ENCODE measurements at places on chromosomes 3 and 15.

- no peak for DNase-seq
Observed at GRCh38 chr15:62465173-62465572, 300.1 kb upstream of the C2CD4B start.

GRCh38 chr3:143820466-143821221, 27.6 kb downstream of the SLC9A9 start:
- DNase-seq: no peak

DNA sequence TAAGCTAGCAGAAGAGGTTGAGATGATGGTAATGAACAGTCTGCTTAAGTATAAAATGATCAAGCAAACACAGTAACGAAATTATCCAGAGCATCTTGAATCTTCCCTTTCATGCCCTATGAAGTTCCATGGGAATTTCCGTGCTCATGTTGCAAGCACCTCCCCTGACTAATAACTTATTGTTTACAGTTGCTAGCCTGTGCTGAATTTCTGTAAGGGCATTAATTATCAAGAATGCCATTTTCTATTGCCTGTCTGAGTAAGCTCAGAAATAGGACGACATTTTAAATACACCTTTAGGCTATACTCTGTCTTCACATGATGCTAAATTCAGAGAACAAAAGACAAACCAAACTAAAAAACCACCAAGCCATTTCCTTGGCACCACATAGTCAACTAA, 257.5 kb upstream of the LRTM1 start:
- no peak for DNase-seq

DNA sequence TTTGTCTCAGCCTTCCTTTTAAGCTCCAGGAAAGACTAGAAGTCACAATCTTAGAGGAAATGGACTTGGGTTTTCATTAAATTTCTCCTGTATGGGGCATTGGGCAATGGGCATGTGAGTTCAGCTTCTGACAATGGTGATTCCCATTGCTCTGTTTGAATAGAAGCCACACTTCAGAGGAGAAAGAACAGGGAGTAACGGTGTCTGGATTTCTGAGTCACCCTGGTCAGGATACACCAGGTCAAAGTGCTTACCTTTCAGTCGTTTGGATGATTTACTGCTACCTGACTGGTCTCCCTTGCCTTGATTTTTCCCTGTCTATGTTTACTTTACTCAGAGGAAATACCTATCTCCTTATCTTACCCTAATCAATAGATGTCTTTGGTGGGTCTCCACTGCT, 111.7 kb upstream of the VEPH1 start:
- no peak for DNase-seq

DNA sequence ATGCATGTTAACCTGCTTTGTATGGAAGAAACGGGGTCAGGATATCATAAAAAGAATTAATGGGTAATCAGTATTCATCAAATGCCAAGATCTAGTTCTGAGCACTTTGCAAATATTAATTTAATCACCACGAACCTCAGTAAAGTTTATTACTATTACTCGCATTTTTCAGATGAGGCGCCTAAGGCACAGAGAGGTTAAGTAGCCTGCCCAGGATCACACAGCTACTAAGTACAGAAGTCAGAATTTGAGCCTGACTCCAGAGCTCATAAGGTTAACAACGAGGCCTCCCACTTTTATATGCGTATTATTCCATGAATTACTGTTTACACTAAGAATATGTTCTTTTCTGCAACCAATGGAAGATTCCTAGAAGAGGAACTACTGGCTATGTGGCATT, 109.6 kb upstream of the KLF13 start:
- DNase-seq: no peak

- DNase-seq: no peak
Observed at GRCh38 chr3:39752751-39753150, 56.7 kb upstream of the MYRIP start.

DNA sequence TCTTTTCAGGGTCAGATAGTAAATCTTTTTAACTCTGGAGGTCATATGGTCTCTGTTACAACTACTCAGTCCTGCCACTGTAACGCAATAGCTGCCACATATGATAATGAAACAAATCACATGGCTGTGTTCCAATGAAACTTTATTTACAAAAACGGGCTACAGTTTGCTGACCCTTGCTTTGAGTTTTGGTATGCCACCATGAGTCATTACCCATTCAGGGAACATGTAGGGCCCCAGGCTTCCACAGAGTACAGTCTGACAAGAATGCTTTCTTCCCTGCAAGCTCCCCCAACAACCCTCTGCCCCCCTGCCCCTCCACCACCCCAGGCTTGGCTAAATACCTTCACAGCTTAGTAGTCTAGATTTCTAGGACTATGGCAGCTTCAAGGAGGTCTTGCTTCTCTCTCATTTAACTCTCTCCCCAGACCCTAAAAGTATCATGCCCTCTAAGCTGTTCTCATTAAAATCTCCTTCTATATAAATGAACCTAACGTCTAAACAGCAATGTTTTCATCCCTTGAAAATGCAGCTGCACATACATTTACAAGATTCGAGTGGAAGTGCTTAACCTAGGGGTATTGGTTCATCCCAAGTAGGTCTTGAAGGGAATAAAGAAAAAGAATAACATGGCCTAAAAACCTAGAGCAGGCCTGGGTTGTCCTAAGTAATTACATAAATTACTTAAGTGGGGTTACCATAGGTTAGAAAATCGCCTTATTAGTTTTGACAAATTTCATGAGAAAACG, 117.8 kb upstream of the PRICKLE2 start:
- DNase-seq: no peak

Data from activated T-cell treated with anti-CD3 and anti-CD28 coated beads, Interleukin-2, amount 50 U/mL, for 72 hours (primary cell).